ENCODE measurements at places on chromosomes 7 and 10.
A peak's percentile ranks its signal among the peaks of the same experiment; 100 is the strongest.

DNA sequence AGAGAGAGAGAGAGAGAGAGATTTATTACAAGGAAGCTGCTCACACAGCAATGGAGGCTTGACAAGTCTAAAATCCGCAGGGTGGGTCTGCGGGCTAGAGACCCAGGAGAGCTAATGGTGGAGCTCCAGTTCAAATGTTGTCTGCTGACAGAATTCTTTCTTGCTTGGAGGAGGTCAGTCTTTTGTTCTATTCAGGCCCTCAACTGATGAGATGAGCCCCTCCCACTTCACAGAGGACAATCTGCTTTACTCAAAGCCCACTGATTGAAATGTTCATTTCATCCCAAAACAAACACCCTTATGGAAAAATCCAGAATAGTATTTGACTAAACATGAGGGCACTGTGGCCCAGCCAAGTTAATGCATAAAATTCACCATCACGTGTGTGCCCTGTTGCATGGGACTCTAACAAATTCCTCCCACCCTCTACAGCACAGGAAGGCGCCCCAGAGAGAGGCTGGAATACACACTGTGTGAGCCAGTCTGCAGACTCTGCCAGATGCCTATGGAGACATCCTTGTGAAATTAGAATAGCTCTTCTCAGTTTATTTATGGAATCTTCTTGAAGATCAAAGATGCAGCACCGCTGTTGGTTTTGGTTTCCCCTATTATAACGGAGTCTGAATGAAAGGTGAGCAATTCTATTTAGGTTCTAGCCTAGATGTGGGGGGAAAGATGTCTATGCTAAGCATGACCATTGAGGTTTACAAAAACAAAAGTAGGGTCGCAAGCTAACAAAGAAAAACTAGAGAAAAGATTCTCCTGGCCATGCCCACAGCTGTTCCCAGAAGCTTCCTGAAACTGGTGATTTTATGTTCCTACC is 123.0 kb upstream of the SFMBT2 start:
- no peak for DNase-seq

- no peak for DNase-seq
Measured at GRCh38 chr10:123958241-123958640, 66.6 kb upstream of the CPXM2 start.

GRCh38 chr10:44017483-44018145 is 367.3 kb downstream of the CXCL12 start:
- DNase-seq = no peak

- no peak for DNase-seq
Measured at GRCh38 chr7:44167920-44168319, 21.3 kb downstream of the GCK start.

- no peak for DNase-seq
Measured at GRCh38 chr10:77304192-77304591, 333.4 kb downstream of the KCNMA1 start.

- DNase-seq = no peak
Measured at GRCh38 chr10:98404571-98405359, 10.2 kb downstream of the PYROXD2 start.

DNA sequence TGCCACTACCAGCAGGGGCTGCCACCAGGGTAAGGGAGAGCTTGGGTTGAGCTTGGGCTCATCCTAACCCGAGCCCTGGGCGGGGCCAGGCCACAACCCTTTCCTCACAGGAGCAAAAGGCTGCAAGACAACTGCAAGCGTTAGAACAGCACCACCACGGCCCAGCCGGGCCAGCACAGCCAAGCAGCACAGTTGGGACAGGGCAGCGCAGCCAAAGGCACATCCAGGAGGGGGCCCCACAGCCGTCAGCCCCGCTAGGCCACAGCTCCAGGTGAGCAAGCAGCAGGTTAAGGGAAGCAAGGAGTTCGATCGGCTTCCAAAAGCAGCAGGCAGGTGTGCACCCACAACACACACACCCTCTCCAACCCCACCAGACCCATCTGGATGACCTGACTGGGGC is 7.0 kb upstream of the NDST2 start:
- no peak for DNase-seq

DNA sequence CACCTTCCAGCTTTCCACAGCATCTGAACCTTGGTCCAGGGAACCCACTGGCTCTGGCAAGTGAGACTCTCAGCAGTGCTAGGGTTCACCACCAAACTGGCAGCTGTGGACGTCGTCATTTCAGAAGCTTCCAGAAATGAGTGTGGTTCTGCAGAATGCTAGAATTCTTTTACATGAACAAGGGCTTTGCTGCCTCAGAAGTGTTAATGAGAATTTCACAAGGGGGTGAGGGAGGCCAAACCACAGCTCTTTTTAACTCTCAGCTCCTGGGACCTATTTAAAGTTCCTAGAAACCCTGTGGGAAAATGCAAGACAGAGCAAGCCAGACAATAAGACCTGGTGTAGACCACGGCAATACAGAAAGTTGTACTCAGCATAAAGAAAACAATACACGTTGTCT is 129.3 kb upstream of the BET1 start:
- DNase-seq = no peak

- DNase-seq = no peak
Measured at GRCh38 chr7:111401516-111401915, 160.8 kb downstream of the IMMP2L start.

DNA sequence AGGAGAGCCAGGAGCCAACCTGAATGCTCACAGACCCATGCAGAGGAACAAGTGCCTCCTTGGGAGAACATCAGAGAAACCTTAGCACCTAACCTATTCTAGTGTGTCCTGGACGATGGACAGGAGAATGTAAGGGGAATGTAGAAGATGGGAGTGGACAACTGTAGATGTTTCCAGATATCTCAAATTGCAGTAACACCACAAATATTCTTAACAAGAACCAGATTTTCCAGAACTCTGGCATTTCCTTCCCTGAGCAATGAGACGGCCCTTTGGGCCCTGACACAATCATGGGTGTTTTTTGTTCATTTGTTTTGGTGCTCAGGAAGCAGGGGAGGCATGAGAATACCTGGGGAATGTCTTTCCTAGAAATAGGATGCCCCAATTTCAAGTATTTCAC is 196.1 kb upstream of the PRSS1 start:
- DNase-seq = no peak

GRCh38 chr7:30406664-30407425 is 71.7 kb downstream of the NOD1 start:
- no peak for DNase-seq

- DNase-seq = peak; percentile 84
Measured at GRCh38 chr10:93071674-93072224, 1.9 kb upstream of the CYP26A1 start.

DNA sequence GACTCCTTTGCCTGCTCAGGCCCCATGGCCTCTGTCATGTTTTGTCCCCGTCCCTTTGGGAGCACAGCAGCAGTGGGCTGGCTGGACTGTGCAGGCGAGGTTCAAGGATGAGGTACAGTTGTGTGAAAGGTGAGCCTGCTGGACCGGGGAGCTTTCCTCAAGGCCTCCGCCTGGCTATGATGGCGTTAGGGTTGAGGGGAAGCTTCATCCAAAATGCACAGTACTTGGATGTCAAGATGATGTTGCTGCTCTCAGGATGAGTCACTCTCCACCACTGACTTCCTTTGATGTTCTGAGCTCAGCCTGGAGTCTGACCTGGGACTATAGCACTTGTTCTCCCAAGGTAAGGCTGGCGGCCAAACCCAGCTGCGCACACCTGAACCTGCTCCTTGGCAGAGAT is 152.7 kb upstream of the SHH start:
- no peak for DNase-seq

DNA sequence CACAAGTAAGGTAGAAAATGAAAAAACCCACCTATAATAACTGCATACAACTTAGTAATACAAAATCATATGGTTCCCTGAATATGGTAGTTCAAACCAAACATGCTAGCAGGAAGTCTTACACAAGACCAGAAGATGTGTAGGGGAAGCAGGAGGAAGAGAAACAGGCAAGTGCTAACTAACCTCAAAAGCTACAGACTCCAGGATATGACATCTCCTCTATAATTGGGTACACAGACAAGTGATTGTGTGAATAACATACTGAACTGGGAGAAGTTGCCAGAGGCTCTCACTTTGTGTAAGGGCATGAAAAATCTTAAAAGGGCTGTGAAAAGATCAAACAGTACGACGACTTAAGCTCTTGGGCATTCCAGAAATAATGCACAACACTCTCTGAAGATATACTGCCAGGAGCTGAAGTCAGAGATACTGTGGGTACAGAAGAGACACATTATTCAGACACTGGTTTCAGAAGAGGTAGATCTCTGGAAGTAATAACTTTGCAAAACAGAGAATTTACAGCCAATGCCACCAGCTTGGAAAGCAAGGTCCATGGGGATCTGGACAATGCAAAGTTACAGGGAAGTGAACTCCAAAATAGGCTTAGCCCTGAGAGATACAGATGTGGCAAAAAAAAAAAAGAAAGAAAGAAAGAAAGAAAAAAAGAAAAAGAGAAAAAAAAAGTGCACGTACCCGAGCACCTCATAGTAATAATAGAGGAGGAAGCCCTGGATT is 767.2 kb downstream of the TNS3 start:
- no peak for DNase-seq

GRCh38 chr10:128086003-128086863 is 40.0 kb downstream of the MKI67 start:
- DNase-seq = no peak
